ENCODE measurements at places on chromosomes 2 and 18.

DNA sequence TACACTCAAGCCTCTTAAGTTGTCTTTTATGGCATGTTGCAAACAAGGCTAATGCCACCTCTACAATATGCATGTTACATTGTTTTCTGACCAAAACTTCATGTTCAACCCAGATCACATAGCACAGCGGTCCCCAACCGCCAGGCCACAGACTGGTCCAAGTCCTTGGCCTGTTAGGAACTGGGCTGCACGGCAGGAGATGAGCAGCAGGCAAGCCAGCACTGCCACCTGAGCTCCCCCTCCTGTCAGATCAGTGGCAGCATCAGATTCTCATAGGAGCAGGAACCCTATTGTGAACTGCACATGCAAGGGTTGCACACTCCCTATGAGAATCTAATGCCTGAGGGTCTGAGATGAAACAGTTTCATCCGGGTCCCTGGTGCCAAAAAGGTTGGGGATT is 324.8 kb upstream of the CHAC2 start:
- no peak for DNase-seq

- DNase-seq = no peak
Observed at GRCh38 chr18:55001394-55002024, 42.2 kb upstream of the CCDC68 start.

GRCh38 chr2:23606968-23607367 is 222.0 kb downstream of the KLHL29 start:
- DNase-seq = peak; percentile 11

GRCh38 chr18:50104421-50104820 is 90.5 kb downstream of the MYO5B start:
- no peak for DNase-seq

DNA sequence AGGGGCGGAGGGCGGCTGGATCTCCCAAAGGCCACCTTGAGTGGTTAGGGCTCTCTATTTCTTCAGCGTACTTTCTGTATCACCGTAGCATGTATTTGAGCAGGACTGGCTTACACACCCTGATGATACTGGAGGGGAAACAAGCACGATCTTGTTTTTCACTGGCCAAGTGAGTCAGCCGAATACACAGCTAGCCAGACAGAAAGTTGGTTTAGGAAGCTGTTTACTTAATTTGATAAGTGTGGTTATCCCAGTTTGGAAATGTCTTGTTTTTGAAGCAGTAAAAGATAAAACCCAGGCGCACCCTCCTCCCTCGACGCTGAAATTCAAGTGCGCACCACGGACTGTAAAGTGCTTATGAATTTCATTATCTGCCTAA is 582 bp downstream of the RIOK3 start:
- DNase-seq = no peak
